SW480 (cell line): ENCODE measurements at places on chromosomes 6 and 20.

DNA sequence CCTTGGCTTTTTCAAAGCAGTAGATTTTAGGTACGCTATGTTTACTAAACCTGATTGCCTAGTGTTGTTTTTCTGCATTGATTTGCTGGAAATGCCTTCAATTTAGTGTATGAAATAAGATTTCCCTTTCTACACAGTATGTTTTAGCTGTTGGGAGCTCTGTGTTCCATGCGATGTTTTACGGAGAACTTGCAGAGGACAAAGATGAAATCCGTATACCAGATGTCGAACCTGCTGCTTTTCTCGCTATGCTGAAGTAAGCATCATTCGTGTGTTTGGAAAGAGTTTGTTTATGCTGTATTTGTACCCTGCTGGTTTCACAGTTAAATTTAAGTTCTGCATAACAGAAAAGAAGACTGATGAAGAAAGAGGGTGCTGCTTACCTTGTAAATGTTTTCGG, 1.9 kb downstream of the BTBD3 start:
- no peak for DNase-seq

- peak; percentile 99 for DNase-seq
Observed at GRCh38 chr20:362271-363254, 15.7 kb downstream of the NRSN2 start.

- no peak for DNase-seq
Observed at GRCh38 chr6:52564856-52565255, 12.0 kb downstream of the TRAM2 start.

GRCh38 chr20:34355427-34355826, 7.6 kb upstream of the ITCH start:
- no peak for DNase-seq

GRCh38 chr6:42159431-42160024, 13.6 kb upstream of the GUCA1A start:
- DNase-seq = no peak

GRCh38 chr6:90934966-90935365, 348.1 kb upstream of the MAP3K7 start:
- DNase-seq = no peak
